ENCODE measurements at places on chromosomes 7 and 10.
A peak's percentile ranks its signal among the peaks of the same experiment; 100 is the strongest.

DNA sequence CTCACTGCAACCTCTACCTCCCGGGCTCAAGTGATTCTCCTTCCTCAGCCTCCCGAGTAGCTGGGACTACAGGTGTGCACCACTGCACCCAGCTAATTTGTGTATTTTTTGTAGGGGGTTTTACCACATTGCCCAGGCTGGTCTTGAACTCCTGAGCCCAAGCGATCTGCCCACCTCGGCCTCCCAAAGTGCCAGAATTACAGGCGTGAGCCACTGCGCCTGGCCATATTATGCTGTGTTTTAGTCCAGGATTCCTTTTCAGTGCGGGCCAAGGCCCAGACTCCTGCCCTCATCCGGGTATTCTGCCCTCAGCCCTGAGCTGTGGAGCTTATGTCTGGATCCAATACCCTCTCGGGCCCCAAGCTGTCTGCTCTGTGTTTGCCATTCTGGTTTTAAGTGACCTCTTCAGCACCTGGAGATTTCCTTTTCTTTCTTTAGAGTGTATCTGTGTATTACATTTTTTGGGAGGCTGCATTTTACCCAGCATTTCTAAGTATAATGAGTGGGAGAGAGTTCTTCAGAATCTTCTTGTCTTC is 114.9 kb downstream of the BUB3 start:
- no peak for DNase-seq

GRCh38 chr7:116876664-116877442 is 14.5 kb downstream of the CAPZA2 start:
- DNase-seq: no peak

- DNase-seq: no peak
Measured at GRCh38 chr7:120991581-120991980, 3.1 kb downstream of the CPED1 start.

GRCh38 chr7:74479961-74480829 is 26.5 kb downstream of the GTF2IRD1 start:
- peak; percentile 81 for DNase-seq

- DNase-seq: peak; percentile 27
Measured at GRCh38 chr7:104848138-104848990, 165.6 kb upstream of the KMT2E start.

GRCh38 chr7:135151533-135151932 is 3.7 kb downstream of the TMEM140 start:
- no peak for DNase-seq

DNA sequence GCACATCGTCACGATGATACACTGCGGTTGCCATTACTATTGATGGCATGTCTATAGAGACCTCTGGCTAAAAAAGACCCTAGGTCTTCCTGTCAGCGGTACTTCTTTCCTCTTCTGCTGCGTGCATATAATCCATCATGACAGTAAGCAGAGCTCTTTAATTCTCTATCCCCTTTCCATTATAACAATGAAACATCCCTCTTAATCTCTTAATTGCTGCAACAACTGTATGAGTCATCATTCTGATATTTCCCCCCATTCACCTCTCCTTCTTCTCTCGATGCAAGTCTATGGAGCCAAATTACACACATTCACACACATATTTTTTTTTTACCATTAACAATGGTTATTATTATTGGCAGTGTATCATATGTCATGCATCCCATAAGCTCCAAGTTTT is 45.2 kb upstream of the AKR1E2 start:
- no peak for DNase-seq

- no peak for DNase-seq
Measured at GRCh38 chr7:43771128-43771527, 12.6 kb downstream of the BLVRA start.

DNA sequence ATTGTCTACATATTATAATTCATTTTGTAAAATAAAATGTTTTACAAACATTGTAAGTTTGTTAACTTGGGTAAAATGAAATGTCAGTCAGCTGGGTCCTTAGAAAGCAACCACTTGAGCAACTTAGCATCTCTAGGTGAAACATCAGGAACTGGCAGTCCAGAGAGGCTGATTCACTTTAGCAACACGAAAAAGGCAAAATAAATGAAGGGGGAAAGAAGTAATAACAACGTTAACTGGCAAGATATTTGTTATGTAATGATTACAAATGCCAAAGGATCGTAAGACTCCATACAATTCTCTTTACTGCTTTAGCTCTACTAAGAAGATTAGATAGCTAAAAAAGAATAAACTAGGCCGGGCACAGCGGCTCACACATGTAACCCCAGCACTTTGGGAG is 5.0 kb downstream of the PDZD8 start:
- no peak for DNase-seq

DNA sequence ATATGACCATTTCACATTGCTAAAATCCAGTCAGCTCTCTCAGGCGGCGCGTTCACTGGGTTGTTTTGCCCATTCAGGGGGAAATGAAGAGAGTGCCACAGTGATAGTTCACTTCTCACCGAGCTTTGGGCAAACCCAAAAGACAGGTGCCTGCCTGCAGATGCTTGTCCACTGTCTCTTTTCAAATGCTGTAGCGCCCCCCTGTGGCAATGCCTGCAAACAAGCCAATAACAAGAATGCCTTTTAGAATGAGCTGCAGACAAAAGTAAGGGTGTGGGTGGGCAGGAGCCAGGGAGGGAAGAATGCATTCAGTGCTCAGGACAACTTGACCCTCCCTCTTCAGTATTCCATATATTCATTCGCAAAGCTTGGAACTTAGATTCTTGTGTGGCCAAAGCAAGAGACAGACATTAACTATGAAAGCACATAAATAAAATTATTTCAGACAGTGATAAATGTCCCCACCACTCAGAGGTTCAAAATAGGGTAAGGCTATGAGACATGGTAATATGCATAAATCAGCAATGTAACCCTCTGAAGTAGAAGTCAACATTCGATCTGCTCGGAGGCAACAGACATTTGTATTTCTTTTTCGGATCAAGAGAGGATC is 86.9 kb downstream of the JAZF1 start:
- peak; percentile 57 for DNase-seq

GRCh38 chr10:34722404-34722803 is 92.7 kb downstream of the PARD3 start:
- no peak for DNase-seq

- DNase-seq: no peak
Measured at GRCh38 chr7:108526768-108527017, 758 bp upstream of the PNPLA8 start.

DNA sequence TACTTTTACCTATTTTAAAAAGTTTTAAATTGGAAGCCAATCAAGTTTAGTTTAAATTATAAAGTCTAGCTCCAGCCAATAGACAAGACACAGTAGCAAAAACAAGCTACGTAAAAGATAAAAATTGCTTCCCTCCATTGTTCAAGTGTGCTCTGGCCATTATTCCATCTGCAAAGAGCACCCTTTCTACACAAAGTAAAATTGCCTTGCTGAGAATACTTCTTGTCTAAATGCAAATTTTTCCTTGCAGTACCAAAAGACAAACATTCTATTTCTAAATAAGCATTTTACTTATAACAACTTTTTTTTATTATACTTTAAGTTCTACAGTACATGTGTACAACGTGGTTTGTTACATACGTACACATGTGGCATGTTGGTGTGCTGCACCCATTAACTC is 75.9 kb upstream of the ZNF746 start:
- no peak for DNase-seq

GRCh38 chr7:82443547-82444219 is at the start of gene CACNA2D1:
Gene CACNA2D1, minus strand, starts transcription at chr7:82443777.
- peak; percentile 64 for DNase-seq

GRCh38 chr7:136870866-136871487 is 2.5 kb downstream of the CHRM2 start:
- no peak for DNase-seq

DNA sequence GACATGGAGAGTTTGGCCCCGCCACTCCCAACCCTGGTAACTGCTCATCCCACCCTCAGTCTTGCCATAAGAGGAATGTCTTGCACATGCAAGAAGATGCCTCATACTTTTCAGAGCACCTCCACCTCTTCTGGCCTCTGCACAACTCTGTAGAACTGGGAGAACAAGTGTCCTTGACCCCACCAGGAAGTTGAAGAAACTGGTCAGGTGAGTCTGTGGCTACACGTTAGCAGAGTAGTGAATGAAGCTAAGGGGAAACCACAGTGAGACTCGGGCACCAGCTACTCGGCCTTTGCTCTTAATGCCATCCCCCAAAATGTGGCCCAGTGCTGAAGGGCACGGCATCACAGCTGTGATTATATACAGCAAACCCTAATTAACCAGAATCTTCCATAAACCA is 110.1 kb downstream of the ARID5B start:
- DNase-seq: no peak

DNA sequence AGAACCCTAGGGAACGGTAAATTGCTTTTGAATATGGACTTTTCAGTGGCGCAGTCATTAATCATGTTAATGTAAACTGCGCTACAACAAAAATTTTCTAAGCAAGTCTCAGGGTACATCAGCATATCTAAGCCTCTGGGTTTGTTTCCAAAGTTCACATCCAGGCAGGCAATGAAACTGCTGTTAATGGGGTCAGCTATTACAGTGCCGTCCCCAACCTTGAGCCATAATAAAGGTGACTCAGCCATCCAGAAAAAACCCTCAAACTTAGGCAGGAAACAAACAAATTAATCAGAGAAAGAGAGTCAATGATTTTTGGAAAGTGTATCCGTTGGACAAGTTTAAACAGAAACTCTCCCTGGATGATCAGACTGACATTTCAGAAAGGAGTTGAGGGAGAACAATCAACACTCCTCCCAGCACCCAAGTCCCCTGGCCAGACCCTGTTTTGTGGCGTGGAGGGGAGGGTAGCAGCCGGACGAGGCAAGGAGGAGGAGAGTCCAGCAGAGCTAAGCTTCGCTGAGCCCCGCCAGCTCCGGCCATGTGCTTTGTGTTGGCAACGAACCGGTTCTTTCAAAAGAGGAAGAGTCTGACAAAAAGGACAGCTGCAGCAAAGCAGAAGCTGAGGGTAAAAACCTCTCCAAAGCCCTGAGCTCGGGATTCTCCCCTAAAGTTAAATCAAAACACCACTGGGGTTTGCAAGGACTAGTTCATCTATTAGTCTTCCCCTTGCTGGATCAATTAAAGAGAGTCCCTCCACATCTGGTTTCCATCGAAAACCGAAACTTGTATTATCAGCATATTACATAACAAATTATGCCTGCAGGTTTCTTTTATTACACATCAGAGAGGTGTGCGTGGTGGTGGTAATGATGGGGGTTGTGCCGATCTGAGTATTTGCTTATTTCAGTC is 3.6 kb downstream of the FAM53B start:
- no peak for DNase-seq

- DNase-seq: no peak
Measured at GRCh38 chr7:128045766-128046165, 14.5 kb upstream of the LRRC4 start.

GRCh38 chr7:142815134-142815533 is 39.7 kb upstream of the EPHB6 start:
- DNase-seq: no peak

DNA sequence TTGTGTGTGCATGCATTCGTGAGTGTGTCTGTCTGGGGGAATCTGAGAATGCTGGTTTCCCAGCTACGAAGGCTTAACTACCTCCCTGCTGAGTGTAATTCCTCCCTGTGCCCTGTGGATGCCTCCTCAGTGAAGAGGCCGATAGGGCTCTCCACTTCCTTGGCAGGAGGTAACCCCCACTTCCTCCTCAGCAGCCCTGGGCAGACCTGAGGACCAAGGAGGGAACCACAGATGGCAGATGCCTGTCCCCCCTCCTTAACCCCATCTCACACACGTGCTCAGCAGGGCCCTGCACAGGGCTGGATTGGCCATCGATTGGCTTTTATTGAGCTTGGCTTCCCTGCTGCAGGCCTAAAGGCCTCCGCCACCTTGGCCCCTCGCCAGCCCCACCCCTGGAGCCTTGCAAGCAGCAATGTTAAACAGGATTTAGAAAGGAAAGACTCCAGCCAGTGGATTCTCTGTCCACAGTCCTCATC is 45.6 kb upstream of the LRRC4 start:
- no peak for DNase-seq

DNA sequence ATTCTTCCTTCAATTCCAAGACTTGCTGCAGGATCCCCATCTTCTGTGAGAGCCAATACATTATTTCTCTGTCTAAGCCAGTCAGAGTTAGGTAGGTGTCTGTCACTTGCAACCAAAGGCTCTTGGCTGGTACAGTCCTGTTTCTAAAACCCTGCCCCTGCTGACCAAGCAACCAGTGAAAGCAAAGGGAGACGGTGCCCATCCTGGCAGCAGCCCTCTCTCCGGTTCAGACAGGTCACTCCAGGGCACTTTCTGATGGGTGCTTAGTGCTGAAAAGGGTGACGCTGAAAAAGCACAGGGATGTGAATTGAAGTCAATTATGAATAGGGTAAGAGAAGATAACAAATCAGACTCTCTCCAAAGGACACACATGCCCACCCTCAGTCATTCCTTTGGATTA is 37.5 kb downstream of the SPOCK2 start:
- DNase-seq: no peak

DNA sequence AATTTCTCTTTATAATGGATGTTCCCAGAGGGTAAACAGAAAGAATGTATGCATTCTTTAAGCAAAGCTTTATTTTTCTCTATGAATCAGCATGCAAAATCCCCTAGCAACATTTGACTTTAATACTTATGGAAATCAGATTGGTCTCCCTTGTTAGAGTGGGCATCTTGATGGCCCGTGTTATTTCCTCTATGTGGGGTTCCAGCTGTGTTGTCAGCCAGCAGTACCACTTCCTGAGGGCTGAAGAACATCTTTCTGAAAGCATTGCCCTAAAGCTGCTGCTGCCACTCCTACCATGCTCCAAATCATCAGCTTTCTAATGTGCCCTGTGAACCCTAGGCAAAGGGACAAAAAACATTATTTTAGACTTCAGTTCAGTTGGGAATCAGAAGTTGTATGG is 70.4 kb upstream of the HECTD2 start:
- DNase-seq: no peak

DNA sequence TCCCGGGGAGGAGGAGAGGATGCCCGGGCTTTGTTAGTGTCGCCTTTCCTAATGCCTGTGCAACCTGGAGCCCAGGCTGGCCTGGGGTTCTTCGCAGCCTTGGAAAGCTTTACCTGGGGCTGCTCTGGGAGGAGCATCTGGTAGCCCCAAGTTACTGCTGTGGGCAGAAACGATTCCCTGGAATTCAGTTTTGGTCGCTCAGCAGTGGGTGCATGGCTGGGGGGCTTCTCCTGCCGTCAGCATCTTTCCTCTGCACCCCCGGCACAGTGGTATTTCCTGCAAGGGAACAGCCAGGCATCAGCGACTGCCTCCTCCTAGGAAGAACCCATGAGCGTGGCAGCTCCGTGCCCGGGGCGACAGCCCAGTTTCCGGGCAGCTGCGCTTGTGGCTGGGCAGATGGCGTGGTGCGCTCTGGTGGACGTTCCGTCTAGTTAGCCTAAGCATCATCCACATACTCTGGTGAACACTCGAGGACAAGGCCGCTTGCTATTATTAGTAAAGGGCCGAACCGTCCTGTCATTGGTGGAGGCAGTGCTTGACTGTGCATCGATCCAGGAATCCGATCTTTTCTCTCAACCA is 107.0 kb upstream of the BTBD16 start:
- DNase-seq: no peak
